NCI-H2171 treated with DMSO at 0.1 percent for 48 hours (cell line): ENCODE measurements at places on chromosomes 7 and 10.

- no peak for DNase-seq
Measured at GRCh38 chr10:89090756-89091445, 100.3 kb downstream of the FAS start.

- no peak for DNase-seq
Measured at GRCh38 chr7:45682836-45683555, 108.8 kb downstream of the ADCY1 start.

DNA sequence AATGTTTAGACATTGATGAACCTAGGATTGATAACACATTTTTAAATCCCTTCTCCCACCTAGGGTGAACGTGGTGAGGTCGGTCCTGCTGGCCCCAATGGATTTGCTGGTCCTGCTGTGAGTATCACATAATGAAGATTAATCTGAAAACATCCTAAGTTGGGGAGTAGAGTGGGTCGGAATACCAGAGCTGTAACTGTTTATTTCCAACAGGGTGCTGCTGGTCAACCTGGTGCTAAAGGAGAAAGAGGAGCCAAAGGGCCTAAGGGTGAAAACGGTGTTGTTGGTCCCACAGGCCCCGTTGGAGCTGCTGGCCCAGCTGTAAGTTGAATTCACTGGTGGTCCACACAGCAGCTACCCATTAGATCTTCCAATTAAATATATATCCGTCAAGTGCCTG is 25.6 kb downstream of the COL1A2 start:
- no peak for DNase-seq

DNA sequence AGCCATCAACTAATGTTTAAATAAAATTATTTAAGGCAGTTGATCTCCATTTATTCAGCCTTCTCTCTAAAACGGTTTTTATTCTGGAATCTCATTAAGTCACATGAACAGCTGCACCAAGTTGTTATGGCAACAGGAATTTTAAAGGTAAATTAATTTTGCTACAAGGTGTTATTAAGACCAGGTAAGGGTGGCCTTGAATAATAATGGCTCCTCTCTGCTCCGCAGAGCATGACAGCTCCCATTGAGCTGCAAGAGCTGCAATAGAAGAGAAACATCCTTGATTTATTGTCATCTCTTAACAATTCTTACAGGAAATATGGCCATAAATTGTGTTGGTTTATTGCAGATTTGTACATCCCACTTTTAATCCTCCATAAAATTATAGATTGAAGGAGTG is 165.8 kb downstream of the KLF6 start:
- DNase-seq, result no peak

GRCh38 chr10:63300801-63301200 is 165.0 kb downstream of the JMJD1C start:
- no peak for DNase-seq

DNA sequence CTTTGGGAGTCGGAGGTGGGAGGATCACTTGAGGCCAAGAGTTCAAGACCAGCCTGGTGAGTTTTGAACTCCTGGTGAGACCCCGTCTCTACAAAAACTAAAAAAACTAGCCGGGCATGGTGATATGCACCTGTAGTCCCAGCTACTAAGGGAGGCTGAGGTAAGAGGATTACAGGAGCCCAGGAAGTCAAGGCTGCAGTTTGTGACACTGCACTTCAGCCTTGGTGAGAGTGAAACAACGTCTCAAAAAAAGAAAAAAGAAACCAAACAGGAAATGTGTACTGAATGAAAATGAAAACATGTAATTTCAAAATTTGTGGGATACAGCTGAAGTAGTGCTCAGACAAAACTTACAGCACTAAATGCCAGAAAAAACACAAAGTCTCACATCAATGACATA is 7.6 kb downstream of the ARHGAP12 start:
- no peak for DNase-seq

GRCh38 chr10:16644146-16644545 is 122.5 kb upstream of the C1QL3 start:
- no peak for DNase-seq

DNA sequence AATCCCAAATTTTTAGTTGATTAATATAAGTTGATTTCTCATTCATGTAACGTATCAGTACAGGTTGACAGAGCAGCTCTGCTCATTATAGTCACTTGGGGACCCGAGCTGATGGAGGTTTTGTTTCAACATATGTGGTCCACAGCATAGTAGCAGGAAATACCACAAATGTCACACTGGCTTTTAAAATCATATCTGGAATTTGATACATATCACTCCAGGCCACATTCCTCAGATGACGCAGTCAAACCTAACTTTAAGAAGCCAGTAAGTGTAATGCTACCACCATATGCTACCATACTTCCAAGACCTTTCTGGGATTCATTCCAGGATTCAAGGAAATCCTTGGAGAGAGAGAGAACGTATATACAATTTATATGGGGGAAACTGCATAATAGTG is 156.3 kb downstream of the PHF14 start:
- peak; percentile 92 for DNase-seq

- DNase-seq, result no peak
Measured at GRCh38 chr10:123377883-123378282, 223.7 kb downstream of the BUB3 start.

DNA sequence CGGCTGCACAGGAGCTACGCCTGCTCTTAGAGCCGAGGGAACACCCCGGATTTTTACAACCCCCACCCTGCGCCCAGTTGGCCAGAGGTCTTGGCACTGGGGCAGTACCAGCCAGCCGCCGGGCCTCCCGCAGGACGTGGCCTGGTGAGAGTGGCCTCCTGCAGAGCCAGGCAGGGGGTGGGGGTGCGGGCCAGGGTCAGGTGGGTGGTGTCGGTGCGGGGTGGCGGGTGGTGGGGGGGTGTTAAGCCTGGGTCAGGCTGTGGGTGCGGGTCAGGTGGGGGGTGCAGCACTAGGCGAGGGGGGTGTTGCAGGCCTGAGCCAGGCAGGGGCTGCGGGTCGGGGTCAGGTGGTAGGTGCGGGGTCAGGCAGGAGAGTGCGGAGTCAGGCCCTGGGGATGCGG is 647 bp downstream of the ECHS1 start:
- no peak for DNase-seq

- DNase-seq, result no peak
Measured at GRCh38 chr7:108200326-108200725, 70.2 kb upstream of the LAMB4 start.

GRCh38 chr10:106173838-106174237 is 990.7 kb downstream of the SORCS1 start:
- DNase-seq, result no peak

GRCh38 chr7:29564496-29565223 is 1.0 kb downstream of the PRR15 start:
- no peak for DNase-seq

DNA sequence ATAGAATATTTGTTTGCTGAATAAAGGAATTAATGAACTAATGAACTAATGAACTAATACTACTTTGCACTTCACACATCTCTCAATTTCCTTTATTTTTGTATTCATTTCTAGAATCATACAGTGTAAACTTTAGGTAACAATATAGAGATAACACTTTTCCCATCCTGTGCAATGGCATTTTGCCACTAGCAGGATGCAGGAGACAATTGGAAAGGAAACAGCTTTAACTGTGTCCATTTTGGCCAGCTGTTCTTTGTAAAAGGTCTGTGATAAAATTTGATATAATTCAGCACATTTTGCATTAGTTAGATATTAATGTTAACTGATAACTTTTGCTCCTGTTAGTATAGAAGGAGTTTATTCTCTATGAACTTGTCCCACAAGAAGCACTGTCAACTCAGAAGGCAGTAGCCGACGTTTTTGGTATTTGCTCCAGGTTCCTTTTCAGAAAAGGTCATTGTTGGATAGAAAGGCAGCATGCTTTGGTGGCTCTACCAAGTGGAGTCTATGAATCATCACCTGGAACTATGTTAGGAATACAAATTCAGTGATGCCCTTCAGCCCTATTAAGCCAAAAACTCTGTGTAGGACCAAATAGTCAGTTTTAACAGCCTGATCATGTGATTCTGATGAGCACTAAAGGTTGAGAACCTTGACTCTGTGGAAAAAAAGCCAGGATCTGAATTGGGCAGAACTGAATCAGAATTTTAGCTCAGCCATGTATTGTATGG is 86.6 kb downstream of the NRG3 start:
- DNase-seq, result no peak

DNA sequence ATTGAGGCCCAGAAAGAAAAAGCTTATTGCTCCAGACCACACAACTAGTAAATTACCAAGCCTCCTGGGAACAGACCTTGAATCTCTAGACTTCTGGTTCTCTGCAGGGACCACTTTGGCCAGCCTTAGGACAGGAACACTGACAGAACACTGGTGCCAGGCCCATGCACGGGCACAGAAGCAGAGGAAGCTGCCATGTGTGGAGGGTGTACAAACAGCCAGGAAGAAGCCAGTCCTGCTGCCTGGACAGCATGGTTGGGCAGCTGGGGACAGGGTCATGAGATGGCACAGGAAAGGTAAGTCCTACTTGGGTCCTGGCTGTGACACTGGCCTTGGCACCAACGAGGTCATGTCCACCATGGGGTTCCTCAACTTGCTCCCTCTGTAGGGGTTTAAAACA is 19.2 kb downstream of the MMRN2 start:
- DNase-seq, result no peak

GRCh38 chr7:148266795-148267194 is 323.8 kb upstream of the C7orf33 start:
- DNase-seq, result peak; percentile 93

DNA sequence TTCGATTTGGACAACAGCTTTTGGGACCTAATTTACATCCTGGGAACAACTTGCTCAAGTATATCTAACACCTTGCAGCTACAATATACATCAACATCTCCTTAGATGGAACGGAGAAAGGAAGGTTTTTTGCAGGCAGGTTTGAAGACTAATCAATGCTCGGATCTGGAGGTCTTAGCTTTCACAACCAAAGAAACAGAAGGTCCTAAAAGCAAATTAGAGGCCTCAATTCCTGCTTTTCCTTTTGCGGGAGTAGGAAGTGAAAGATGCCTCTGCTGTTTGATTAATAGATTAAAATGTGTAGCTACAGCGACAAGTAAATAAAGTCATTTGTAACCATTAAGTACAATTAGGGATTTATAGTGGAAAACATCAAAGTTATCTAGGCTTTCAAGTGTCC is 3.7 kb upstream of the SP8 start:
- no peak for DNase-seq

GRCh38 chr7:105713488-105714465 is 132.5 kb upstream of the EFCAB10 start:
- no peak for DNase-seq

GRCh38 chr7:67644151-67644550 is 647.5 kb downstream of the TYW1 start:
- DNase-seq, result no peak

DNA sequence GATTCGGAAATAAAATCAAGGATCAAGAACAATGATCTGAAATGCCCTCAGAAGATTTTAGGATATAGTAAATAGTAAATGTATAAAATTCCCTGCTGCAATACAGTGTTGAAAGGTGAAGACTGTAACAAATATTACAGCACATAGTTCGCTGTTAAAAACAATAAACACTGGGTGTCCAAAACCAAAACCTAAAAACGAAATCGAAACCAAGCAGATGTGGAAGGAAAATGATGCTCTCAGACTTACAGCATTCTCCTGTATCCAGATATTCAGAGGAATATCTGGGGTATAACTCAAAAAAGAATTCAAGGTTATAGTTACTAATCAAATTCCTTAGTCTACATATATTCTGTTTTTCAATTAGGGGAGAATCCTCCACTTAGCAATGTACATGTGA is 708.1 kb upstream of the PCDH15 start:
- no peak for DNase-seq

- no peak for DNase-seq
Measured at GRCh38 chr7:11923376-11923930, 91.5 kb upstream of the THSD7A start.

DNA sequence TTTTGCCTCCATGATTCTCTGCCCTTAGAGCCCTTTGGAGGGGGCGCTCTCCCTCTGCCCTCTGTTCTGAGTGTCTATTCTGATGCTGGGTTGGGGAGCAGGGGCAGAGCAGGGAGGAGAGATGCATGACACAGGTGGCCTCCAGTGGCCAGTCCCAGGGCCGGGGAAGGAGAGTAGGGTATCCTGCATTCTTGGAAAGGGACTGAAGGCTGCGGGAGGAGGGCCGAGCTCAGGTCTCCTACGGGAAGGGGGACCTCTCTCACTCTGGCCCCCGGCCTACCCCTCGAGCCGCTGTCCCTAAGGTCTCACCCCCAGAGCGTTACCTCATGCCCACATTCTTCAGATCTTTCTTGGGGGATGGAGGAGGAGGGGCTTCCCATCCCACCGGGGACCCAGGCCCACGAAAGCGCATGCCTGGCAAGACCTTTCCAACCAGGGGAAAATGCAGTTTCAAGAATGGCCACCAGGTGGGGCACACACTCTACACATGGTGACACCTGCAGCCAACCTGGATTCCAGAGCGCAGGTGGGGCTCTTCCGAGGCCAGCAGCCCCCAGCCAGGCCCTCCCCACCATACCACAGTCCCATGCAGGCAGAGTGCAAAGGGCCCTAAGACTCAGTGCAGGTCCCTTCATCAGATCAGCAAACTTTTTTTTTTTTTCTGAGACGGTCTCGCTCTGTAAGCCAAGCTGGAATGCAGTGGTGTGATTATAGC is 86.4 kb downstream of the MYL10 start:
- DNase-seq, result peak; percentile 36

DNA sequence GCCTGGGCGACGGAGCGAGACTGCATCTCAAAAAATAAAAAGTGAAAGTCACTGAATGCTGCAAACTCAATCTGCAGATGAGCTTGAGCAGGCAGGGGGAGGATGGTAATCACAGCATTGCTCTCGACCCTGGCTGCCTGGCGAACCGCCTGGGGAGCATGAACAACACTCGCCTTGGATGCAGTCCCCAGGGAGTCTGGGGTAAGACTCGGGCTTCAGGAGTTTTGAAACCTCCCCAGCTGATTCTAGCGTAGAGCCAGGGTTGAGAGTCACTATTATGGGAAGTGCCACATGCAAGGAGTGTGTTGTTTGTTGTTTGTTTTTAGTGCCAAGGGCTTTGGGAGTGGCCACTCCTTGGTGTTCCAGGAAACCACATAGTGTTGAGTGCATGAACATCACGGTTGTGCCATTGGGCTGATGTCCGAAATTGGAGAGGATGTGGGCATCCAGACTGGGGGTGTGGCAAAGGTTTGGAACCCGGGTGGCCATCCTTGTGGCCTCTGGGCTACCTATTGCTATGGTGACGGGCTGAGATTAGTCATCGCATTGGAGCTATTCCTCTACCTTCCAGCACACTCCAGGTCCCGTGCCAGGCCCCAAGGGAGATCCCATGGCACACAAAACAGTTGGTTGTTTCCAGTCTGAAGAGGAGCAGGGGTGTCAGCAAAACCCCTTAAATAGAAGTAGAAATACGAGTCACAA is 92.6 kb downstream of the RGS10 start:
- DNase-seq, result peak; percentile 22

DNA sequence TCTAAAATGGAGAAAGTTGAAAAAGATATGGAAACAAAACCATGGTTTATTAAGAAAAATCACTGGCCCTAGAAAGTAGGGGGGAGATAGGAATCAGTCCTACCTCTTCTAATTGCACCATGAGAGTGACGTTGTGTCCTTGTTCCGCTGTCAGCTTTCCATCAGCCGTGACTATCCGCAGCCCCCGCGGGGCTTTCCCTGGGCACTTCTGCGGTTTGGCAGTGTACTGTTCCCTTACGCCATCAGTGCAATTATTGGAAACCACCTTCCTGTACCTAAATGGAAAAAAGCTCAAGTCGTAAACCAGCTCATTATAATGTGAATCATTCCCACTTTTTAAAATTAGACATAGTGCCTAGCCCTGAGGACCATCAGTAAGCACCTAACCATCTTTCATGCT is 512.2 kb downstream of the SORCS1 start:
- DNase-seq, result no peak
